ENCODE measurements at places on chromosomes 4 and X.

GRCh38 chr4:102640669-102641068, 120.1 kb downstream of the MANBA start:
- no peak for DNase-seq

GRCh38 chr4:76233967-76234678, 17.4 kb upstream of the FAM47E start:
- no peak for DNase-seq

GRCh38 chr4:123485601-123486000, 89.0 kb downstream of the SPRY1 start:
- DNase-seq, result peak; percentile 11

DNA sequence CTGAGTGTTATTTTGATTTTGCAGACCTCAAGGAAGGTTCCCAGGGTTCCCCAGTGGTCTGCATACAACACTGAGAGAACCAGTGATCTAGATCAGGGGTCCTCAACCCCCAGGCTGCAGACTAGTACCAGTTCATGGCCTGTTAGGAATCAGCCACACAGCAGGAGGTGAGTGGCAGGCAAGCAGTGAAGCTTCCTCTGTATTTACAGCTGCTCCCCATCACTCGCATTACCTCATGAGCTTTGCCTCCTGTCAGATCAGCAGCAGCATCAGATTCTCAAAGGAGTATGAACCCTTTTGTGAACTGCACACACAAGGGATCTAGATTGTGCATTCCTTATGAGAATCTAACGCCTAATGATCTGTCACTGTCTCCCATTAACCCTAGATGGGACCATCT, 28.5 kb downstream of the EDNRA start:
- no peak for DNase-seq

- DNase-seq, result no peak
Observed at GRCh38 chr4:84565951-84566350, 17.0 kb upstream of the CDS1 start.

GRCh38 chr4:78799551-78800495, 23.7 kb downstream of the BMP2K start:
- peak; percentile 11 for DNase-seq

- DNase-seq, result no peak
Observed at GRCh38 chrX:147763131-147763530, 148.6 kb upstream of the FMR1 start.

DNA sequence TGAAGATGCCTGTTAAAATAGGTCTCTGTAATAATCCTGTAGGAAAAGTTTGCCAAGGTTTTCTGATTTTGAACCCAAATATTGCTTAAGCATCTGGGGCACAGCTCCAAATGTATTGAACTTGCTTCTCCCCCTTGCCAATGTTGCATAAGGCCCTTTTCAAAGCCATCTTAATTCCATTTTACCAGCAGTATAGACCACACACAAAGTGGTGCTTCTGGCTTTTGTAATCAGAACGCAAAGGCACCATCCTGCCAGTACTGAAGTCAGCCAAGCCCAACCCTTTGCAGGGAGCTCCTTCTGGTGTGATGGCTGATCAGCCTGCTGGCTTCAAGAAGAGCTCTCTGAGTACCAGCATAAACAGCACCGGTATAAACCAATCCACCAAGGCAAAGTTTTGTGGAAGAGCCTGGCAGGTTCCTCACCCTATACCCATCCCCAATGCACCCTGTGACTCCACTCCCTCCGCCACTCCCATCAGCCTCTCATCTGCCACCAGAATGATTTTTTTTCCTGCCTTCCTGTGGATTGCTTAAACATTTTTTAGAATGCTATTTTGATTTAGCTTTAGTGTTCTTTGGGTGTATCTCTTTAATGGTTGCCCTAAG, 39.2 kb upstream of the USP9X start:
- no peak for DNase-seq

DNA sequence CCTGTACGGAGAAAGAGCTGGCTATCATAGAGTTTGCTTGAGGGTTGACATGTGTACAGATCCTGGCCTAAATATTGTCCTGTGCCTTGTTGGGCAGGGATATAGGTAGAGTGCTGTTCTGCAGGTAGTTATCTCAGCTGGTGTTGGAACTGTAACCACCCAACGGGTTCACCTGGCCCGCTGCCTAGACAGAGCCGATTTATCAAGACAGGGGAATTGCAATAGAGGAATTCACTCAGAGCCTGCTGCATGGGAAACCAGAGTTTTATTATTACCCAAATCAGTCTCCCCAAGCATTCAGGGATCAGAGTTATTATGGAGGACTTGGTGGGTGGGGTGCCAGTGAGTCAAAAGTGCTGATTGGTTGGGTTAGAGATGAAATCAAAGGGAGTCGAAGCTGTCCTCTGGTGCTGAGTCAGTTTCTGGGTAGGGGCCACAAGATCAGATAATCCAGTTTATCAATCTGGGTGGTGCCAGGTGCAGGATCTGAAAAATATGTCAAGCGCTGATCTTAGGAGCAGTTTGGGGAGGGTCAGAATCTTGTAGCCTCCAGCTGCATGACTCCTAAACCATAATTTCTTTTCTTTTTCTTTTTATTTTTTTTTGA, 42.5 kb upstream of the XIAP start:
- no peak for DNase-seq

DNA sequence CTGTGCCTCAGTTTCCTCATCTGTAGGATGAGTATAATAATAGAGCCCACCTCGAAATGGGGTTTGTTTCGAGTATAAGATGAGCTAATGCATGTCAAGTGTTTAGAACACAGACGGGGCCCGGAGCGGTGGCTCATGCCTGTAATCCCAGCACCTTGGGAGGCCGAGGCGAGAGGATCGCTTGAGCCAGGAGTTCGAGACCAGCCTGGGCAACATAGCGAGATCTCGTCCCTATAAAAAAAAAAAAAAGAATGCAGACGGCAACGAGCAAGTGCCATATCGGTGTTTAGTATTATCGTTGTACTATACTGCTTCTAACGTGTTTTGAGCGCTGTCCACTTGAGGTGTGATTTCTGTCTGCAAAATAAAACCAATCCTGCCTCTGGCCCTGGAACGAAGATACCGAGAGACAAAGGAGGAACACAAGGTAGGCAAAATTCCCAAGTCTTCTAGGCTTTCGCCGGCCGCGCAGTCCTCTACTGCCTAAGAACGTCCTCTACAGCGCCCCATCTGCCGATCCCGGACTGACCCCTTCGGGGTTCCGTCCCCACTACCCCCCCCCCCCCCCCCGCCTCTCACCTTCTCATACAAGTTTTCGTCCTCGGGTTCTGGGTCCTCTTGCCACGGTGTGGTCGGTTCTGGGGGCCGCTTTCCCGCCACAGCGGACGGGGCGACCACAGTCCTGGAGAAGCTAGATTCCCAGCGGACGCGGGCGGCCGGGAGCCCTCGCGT, 442 bp downstream of the NDUFB11 start:
- no peak for DNase-seq

DNA sequence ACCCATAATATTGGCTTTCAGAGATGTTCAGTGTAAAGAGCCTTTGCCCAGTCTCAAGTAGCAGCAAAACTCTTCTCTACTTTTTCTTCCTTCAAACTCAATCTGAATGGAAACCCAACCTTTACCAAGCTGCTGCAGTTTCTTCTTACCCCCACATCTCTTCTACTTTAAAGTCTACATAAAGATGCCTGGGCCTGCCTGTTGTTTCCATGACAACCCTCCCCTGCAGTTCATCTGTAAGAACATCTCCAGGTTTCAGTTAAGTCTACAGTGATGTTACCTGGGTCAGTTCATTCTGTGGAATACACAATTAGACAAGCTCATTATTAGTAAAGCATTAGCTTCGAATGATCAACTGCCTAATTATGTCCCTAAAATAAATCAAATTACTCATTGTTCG, 81.4 kb downstream of the SPANXN3 start:
- no peak for DNase-seq

DNA sequence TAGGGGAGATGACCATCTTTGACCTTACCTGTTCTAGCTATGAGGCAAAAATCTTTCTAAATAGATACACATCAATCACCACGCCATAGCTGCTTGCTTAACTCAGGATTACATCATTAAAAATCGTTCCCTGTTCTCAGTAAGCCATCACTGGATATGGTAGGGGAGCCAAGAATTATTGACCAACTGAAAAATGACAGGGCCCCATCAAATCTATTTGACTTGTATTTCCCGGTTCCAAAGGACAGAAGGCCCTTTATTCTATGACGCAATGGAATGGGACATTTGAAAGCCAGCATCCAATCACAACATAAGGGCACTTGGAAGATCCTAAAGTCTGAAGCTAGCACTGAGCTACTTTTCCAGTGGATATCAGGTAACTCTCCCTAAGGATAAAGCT, 75.6 kb upstream of the NOCT start:
- no peak for DNase-seq

DNA sequence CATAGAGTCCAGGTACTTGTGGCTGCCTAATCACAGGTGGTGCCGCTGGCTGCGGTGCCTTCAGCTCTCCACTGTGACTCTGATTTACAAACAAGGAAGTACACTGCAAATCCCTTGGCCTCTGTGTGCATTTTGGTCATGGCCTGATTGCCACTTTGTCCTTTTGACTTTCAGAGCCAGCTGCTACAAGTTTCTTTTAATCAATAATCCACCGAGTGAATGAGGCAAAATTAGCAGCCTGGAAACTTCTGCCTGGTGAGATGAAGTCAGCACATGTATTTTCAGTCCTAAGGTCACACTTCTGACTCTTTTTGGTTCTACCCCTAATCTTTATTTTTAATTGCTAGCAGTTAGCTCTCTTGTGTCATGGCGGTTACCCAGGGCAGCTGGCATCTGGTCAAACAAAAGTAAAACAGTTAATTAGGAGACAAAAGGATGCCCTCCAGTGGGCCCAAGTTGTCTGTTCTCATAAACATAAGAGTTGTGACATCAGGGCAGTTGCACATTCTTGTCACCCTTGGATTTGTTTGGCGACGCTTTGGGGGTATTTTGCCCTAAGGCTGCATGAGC, 62.3 kb upstream of the LNX1 start:
- DNase-seq, result peak; percentile 8

DNA sequence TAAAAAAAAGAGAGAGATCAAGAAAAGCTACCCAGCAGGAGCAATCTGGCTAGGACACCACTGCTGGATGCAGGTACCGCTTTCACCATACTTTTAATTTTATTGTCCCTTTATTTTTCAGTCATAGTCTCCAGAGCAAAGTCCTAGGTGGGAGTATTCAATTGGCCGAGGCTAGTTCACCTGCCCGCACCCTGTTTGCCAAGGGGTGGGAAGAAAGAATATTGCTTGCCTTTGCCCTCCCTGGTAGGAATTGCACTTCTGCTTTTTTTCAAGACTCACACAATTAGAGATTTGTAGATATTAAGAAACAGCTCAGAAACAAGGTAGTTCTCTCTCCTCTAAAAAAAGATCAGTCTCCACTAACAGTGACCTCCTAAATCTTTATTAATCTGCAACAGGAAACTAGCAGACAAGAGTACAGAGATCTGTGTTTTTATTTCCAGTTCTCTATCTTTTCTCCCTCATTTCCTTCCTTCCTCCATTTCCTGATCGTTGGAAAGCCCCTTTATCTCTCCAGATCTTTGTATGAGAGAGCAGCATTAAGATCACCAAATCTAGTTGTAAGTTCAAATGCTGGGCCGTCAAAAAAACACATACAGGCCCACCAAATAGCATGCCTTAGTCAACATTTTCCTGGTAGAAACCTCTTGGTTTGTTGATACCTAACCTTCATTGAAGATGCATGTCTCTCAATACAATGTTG, 9.4 kb upstream of the RPGR start:
- no peak for DNase-seq

GRCh38 chr4:85837439-85837733, 362.4 kb downstream of the ARHGAP24 start:
- DNase-seq, result no peak

- DNase-seq, result no peak
Observed at GRCh38 chr4:106816496-106816895, 219.6 kb downstream of the DKK2 start.

DNA sequence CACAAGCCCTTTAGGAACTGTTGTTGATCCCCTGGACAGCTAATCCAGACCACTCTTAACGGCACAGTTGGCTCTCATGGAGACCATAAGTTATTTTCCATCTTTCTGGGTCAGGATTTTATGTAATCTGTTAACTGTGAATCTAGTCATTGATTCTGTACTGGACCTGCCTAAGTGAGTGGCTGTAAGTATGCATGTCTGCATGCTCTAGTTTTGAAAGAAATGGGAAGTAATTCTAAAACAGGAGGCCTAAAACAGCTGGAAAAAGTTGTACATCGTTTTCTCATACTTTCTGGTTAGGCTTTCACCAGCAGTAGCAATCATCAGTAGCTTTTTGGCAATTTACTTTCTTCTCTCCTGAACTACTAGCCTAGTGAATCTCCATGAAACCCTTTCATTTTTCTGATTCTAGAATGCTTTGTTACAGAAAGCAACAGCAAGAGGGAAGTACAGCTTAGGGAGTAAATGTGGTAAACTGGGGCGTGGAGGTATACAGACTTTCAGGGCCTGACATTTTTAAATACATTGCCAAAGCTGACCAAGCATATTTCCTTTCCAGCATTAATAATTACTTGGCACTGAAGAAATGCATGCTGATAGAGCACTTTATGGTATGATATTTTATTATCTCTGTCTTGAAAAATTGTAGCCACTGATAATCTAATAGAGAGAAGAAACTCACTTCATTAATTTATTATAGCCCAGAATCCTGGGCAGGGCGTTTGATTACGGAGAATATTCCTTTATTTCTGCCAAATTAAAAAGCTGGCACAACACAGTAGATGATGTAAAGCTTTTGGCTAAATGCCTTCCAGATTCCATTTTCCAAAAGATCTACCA, 202.7 kb downstream of the BANK1 start:
- no peak for DNase-seq

- DNase-seq, result no peak
Observed at GRCh38 chr4:83381173-83381572, 46.5 kb upstream of the HPSE start.

- DNase-seq, result no peak
Observed at GRCh38 chrX:44494357-44494756, 48.3 kb downstream of the FUNDC1 start.

Measured in NCI-H524 treated with DMSO at 0.1 percent for 48 hours (cell line).